ENCODE measurements at places on chromosomes 16 and 17.

DNA sequence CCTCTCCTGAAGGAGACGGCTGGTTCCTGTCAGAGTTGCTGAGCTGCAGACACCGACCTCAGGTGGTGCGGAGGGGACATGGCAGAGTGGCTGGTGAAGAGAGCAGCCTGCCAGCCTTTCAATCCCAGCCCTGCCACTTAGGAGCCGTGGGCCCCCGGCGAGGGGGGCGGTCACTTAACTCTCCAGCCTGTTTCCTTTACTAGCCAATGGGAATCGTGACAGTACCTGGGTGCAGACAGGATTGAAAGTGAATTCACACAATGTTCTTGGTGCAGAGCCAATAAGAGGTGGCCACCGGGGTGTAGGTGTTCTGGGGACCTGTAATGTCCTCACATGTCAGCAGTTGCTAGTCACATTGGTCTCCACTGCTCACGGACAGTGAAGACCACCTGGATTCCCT, 13.5 kb downstream of the ACE start:
- peak; percentile 40 for DNase-seq

GRCh38 chr17:32464374-32464773, 20.1 kb downstream of the PSMD11 start:
- DNase-seq = no peak

GRCh38 chr17:44002141-44002848, 2.1 kb upstream of the NAGS start:
- no peak for DNase-seq

DNA sequence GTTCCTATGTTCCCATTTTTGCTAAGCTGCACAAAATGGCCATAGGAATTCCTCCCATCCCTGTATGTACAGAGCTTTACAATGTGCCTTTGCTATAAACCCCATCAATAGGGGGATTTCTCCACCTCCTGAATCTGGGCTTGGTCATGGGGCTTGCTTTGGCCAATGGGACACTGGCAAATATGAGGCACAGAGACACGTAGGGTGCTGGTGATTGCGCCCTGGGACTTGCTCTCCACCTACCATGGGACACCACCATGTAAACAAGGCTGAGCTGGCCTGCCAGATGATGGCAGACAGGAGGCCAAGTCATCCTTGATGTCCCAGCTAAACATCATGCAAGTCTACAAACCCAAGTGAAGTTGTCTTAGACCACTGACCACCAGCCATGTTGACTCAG, 15.3 kb upstream of the ALDH3A1 start:
- no peak for DNase-seq

GRCh38 chr17:36885771-36886377, 51.4 kb upstream of the LHX1 start:
- peak; percentile 88 for DNase-seq

GRCh38 chr17:41812381-41813151, at the start of gene FKBP10:
Gene FKBP10, plus strand, starts transcription at chr17:41813004. Its CDS starts 31 bp downstream, at chr17:41813035.
- peak; percentile 73 for DNase-seq

DNA sequence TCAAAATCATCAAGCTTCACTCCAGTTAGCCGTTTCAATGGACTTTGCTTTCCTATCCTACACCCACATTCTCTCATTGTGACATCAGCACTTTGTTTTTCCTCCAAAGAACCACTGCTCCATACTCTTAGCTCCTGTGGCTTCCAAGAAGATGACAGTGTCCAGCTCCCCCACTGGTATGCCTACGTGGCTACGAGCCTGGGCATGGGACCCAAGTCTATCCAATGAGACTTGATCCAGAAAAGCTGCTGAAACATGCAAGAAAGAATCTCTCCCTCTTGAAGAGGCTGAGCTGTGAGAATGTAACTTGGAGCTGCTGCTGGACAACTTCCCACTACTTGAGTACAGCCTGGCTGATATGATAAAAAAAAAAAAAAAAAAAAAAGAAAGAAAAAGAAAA, 9.4 kb downstream of the TOX3 start:
- no peak for DNase-seq

- DNase-seq = no peak
Measured at GRCh38 chr17:8072729-8073461, 14.6 kb downstream of the ALOX12B start.

- no peak for DNase-seq
Measured at GRCh38 chr17:56597495-56597990, 4.0 kb downstream of the NOG start.

GRCh38 chr17:48576479-48577309, 1.5 kb downstream of the HOXB4 start:
- no peak for DNase-seq

DNA sequence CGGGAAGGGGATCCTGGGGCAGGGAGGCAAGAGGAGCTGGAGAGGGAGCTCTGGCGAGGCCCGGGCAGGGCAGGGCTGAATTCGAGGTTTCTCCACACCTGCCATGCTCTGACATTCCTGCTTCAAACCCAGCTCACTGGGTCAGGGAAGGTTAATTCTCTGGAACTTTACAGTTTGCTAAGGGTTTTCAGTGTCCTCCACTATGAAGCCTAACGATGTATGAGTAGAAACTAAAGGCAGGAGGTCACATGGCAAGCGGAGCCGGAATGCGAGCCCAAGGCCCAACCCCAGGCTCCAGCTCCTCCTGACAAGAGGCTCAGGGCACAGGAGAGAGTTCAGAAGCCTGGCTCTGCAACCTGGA, 29.2 kb downstream of the DCAKD start:
- no peak for DNase-seq

DNA sequence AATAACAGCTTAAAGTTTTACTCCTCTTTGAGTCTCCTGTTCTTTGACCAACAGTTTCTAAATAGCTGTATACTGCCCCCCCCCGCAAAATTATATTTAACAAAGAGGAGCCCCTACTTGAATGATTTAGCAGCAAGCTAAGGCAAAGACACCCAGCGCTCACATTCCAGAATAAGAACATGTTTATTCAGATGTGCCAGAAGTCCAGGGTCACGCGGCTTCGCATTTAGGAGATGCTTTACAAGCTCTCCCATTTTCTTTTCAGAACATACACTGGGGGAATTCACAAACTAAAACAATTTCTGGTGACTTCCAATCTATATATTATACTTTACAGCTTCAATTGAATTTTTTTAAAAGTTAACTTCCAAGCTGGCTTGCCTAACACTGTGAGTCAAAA, 5.3 kb downstream of the PLD6 start:
- DNase-seq = no peak

DNA sequence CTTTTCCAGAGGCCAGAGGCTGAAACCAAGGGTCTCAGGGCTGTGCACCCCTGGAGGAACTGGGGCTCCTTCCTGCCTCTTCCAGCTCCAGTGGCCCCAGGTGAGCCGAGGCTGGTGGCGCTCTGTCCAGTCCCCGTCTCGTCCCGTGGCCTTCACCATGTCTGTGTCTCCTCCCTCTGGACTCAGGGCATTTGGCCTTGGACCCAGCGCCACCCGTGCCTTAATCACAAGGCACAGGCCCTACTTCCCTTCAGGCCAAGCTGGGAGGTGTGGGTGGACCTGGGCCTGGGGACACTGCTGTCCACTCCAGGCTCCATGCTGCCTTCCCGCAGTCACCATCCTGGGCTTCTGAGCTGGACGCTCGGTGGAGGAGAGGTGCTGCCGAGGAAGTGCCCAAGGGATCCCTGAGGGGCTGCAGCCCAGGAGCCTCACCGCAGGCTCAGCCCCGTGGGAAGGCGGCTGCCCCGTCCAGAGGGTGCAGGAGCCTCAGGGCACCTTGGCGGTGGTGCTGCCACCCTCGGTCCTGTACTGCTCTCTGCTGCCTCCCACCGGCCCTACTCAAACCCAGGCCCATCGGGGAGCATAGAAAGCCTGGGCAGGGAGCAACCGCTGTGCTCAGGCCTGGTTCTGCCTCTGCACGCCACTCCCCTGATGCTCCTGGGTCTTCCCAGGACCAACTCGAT, 9.6 kb upstream of the APRT start:
- DNase-seq = no peak

Measured in RPMI8226 (cell line).